ENCODE measurements at places on chromosomes 16 and 17. TPM values are rescaled to one million over a fixed set of nuclear protein-coding genes. Genes with fewer than 3 reads are reported as not detected.

DNA sequence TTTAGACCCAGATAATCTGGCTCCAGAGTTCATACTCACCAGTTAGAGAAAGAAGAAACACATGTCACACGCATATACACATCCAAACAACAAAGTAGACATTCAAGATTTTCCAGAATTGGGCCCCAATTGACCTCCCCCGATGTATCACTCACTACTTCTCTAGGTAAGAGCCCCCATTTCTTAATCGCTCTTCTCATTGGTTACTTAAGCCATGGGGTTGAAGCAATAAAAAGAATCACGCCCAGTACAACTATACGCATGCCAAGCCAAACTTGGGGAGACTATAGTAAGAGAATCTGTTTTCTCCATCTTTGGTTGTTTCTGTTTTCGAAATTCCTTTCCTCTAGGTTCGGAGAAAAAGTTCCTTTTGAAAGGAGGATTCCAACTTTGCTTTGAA is 565 bp downstream of the DDX52 start:
- H3K36me3 ChIP-seq: no peaks in the 10 kb centered on the region
- H3K4me1 ChIP-seq: peaks cover 10% of the 10 kb centered on the region
- H3K4me3 ChIP-seq: peak overlapping the region; percentile 89
- no peaks in the 10 kb centered on the region for H3K27me3 ChIP-seq

DNA sequence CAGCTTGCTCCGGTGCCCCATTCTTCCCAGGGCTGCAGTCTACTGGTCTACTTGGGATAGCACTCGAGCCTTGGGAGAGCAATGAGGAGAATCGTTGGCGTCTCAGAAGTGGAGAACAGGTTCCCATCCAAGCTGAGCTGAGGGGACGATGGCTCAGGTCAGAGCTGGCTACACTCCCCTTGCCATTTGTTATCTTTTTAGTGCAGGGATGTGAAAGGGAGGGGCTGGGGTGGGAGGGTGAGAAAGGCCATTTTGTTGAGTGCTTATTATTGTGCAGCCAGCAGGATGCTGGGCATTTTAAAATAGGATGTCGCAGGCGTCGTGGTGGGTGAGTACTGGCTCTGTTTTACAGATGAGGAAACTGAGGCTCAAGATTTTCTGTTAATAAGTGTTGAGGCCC is 410.8 kb downstream of the SNX29 start:
- H3K36me3 ChIP-seq: no peaks in the 10 kb centered on the region
- H3K4me3 ChIP-seq: no peak overlapping the region
- H3K4me1 ChIP-seq: no peaks in the 10 kb centered on the region
- DNase-seq: no peak
- H3K27ac ChIP-seq: no peak overlapping the region
- no peaks in the 10 kb centered on the region for H3K27me3 ChIP-seq

DNA sequence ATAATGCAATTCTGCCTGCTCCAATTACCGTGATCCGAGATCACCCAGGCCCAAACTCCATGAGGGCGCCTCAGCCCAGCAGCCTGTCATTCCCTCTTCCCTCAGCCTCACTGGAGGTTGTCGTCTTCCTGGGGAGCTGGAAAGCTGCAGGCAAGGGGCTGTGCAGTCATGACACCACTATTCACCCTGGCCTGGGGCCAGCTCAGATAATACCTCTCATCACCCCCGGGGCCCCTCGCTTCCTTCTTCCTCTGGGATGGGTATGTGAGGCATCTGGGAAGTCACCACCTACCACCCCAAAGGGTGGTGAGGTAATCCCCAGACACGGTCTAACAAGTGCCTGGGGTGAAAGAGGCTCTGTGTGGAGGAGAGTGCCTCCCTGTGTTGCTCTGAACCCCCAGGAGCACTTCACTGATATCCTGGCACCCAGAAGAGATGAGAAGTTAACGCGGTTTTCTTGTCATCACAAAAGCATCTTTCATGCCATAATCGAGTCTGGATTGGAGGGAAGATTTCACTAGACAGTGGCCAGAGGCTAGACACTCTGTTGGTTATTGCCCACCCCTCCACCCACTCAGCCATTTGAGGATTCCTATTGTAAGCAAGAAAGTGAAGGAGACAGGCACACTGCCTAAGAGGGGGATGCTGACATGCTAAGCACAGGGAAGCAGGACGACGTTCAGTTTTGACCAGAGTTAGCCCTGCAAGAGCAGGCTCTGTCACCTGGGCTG is 18.4 kb downstream of the CFAP20 start:
- H3K27me3 ChIP-seq: no peaks in the 10 kb centered on the region
- no peak for DNase-seq
- no peak overlapping the region for H3K4me3 ChIP-seq
- H3K4me1 ChIP-seq: peaks cover under 1% of the 10 kb centered on the region

- no peak for DNase-seq
- H3K27ac ChIP-seq: no peak overlapping the region
- no peaks in the 10 kb centered on the region for H3K4me1 ChIP-seq
- H3K27me3 ChIP-seq: peaks cover 97% of the 10 kb centered on the region
Measured at GRCh38 chr16:12900599-12901203, 697 bp upstream of the SHISA9 start.

- H3K27me3 ChIP-seq: peaks cover 18% of the 10 kb centered on the region
- DNase-seq: no peak
- H3K4me1 ChIP-seq: no peaks in the 10 kb centered on the region
- no peaks in the 10 kb centered on the region for H3K36me3 ChIP-seq
Measured at GRCh38 chr17:77693301-77693700, 265.2 kb upstream of the TNRC6C start.

- no peak overlapping the region for H3K27ac ChIP-seq
- H3K4me3 ChIP-seq: no peak overlapping the region
- no peak for DNase-seq
Measured at GRCh38 chr17:8997994-8998628, 23.2 kb upstream of the NTN1 start.

DNA sequence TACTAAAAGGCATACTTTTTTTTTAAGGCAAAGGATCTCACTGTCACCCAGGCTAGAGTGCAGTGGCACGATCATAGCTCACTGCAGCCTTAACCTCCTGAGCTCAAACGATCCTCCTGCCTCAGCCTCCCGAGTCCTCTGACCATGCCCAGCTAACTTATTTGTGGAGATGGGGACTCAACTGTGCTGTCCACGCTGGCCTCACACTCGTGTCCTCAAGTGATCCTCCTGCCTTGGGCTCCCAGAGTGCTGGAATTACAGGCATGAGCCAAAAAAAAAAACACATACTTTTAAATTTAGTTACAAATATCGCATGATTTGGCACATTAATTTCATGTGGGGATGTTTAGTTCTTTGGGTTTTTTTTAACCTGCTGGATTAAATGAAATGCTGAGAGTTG is 207.7 kb upstream of the CHMP6 start:
- no peak overlapping the region for H3K4me3 ChIP-seq
- peaks cover 2% of the 10 kb centered on the region for H3K36me3 ChIP-seq
- peaks cover 51% of the 10 kb centered on the region for H3K4me1 ChIP-seq
- H3K27ac ChIP-seq: no peak overlapping the region
- no peak for DNase-seq
- no peaks in the 10 kb centered on the region for H3K27me3 ChIP-seq

DNA sequence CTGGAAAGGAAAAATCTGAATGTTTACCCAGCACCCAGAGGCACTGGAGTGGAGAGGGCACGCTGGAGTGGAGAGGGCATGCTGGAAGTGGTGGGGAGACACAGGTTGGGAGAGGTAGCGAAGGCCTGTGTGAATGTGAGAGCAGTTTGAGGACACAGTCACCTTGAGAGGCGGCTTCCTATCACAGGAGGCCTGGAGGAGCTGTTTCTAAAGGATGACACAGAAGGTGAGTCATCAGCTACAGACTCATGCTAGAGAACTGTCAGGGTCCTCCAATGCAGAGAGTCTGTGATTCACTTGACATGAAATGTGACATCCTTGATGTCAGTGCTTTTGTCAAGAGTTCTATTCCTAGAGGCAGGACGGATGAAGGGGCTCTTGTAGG is 13.8 kb downstream of the CTRL start:
- no peaks in the 10 kb centered on the region for H3K27me3 ChIP-seq
- no peaks in the 10 kb centered on the region for H3K36me3 ChIP-seq
- peak overlapping the region; percentile 2 for H3K27ac ChIP-seq
- H3K4me3 ChIP-seq: no peak overlapping the region
- DNase-seq: no peak
- peaks cover 20% of the 10 kb centered on the region for H3K4me1 ChIP-seq

- no peaks in the 10 kb centered on the region for H3K36me3 ChIP-seq
- peak overlapping the region; percentile 60 for H3K27ac ChIP-seq
- DNase-seq: no peak
- H3K4me1 ChIP-seq: peaks cover 71% of the 10 kb centered on the region
- no peaks in the 10 kb centered on the region for H3K27me3 ChIP-seq
Measured at GRCh38 chr16:89422905-89423630, 67.3 kb downstream of the ANKRD11 start.

- peaks cover 43% of the 10 kb centered on the region for H3K27me3 ChIP-seq
- H3K27ac ChIP-seq: no peak overlapping the region
- peaks cover 7% of the 10 kb centered on the region for H3K4me1 ChIP-seq
- H3K36me3 ChIP-seq: no peaks in the 10 kb centered on the region
- DNase-seq: peak; percentile 68
Measured at GRCh38 chr16:87604634-87605111, 2.4 kb downstream of the JPH3 start.

DNA sequence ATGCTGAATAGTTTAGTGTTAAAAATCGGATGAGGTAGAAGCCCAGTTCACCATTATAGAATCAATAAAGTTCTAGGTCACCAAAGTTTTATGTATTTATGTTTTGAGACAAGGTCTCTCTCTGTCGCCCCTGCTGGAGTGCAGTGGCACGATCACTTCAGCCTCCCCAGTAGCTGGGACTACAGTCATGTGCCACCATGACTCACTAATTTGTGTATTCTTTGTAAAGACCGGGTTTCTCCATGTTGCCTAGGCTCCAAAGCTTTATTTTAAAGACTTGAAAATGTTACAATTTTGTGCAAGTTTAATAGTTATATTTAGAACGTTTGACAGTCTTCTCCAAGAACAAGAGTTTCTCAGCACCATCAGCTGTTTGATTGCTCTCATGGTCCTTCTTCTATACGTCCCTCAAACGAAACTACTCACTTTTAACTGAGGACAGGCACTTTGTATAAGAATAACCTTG is 32.1 kb downstream of the NDE1 start:
- H3K27me3 ChIP-seq: no peaks in the 10 kb centered on the region
- H3K4me3 ChIP-seq: no peak overlapping the region
- no peak for DNase-seq
- no peaks in the 10 kb centered on the region for H3K4me1 ChIP-seq
- H3K36me3 ChIP-seq: peaks cover 72% of the 10 kb centered on the region

DNA sequence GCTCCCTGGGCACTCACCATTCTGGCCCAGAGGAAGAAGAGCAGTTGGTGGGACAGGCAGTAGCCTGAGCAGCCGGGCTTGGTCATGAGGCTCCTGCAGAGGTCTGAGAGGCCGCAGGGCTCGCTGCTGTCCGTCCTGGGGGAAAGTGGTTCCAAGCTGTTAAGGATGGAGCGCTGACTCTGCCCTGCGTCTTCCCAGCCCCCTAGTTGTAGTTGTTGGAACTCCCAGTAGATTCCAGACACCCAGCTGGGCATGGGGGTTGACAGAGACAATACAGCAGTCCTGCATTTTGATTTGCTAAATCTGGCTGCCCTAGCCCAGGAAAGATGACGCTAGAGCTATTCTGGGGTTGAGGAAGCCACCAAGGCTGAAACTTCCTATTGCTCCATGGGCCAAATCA is 7.3 kb downstream of the C16orf89 start:
- DNase-seq: no peak
- H3K4me1 ChIP-seq: no peaks in the 10 kb centered on the region
- H3K27ac ChIP-seq: no peak overlapping the region
- peaks cover 4% of the 10 kb centered on the region for H3K36me3 ChIP-seq

GRCh38 chr16:68093816-68094613 is 8.8 kb downstream of the NFATC3 start:
- H3K4me3 ChIP-seq: no peak overlapping the region
- H3K27me3 ChIP-seq: no peaks in the 10 kb centered on the region
- peaks cover 5% of the 10 kb centered on the region for H3K36me3 ChIP-seq
- no peak overlapping the region for H3K27ac ChIP-seq
- H3K4me1 ChIP-seq: peaks cover 66% of the 10 kb centered on the region

DNA sequence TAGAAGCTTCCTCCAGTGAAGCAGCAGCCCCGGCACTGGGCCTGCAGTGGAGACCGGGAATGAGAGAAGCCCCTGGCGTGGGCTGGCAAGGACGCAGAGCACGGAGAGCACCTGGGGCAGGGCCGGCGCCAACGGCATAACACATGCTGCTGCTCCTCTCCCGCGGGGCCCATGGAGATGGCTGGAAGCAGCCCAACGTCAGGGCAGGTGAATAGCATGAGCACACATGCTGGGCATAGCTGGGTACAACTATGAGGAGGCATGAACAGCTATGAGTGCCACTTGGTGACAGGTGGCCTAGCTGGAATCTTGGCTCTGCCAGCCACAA is 46.4 kb downstream of the IRF8 start:
- no peaks in the 10 kb centered on the region for H3K27me3 ChIP-seq
- H3K4me1 ChIP-seq: no peaks in the 10 kb centered on the region
- no peaks in the 10 kb centered on the region for H3K36me3 ChIP-seq

DNA sequence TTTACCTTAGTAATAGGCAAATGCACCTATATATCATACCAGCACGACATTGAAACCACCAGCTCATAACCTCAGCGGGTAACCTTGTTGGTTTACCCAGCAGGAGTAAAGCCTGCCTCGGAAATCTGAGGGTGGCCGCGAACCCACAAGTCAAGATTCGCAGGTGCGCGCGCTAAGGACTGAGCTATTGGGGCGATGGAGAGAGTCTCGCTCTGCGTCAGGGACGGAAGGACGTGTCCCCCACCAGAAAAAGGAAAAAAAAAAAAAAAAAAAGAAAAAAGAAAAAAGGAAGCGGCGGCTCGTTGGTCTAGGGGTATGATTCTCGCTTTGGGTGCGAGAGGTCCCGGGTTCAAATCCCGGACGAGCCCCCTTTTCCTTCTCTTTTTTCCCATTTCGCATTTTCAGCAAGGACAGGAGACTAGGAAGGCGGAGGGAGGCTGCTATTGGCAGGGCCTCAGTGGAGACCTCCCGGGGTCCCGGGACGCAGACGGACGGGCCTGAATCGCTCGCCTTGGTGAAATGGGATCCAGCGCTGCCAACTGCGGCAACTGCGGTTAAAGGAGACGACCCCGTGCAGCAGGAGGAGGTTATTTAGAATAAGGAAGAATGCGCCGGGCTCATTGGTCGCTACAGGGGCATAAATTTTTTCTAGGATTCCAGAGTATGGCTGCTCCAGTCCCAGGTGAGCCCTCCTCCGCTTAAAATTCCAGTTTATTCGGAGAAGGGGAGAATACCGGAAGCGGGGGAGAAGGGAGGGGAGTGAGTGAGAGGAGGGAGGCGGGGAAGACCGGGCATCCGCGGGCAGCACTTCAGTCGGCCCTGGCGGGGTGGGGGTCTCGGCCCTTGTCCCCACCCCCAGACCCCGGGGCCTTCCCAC is at the start of gene OR1F1:
OR1F1 (plus strand) TSS at position 407 of the 877 bp plus-strand sequence.
- no peaks in the 10 kb centered on the region for H3K36me3 ChIP-seq
- H3K27ac ChIP-seq: no peak within 1 kb of the TSS
- H3K4me1 ChIP-seq: peaks cover 27% of the 10 kb centered on the region

- H3K4me1 ChIP-seq: no peaks in the 10 kb centered on the region
- no peaks in the 10 kb centered on the region for H3K27me3 ChIP-seq
- DNase-seq: no peak
- H3K27ac ChIP-seq: no peak overlapping the region
- no peak overlapping the region for H3K4me3 ChIP-seq
Measured at GRCh38 chr16:21990381-21990944, 10.5 kb downstream of the PDZD9 start.

GRCh38 chr17:39195568-39196160 is 1.8 kb downstream of the CACNB1 start:
- no peak for DNase-seq
- peaks cover 54% of the 10 kb centered on the region for H3K4me1 ChIP-seq
- H3K27ac ChIP-seq: peak overlapping the region; percentile 43
- H3K36me3 ChIP-seq: no peaks in the 10 kb centered on the region
- H3K4me3 ChIP-seq: no peak overlapping the region
- peaks cover 23% of the 10 kb centered on the region for H3K27me3 ChIP-seq

- no peak overlapping the region for H3K27ac ChIP-seq
- no peaks in the 10 kb centered on the region for H3K27me3 ChIP-seq
- no peak for DNase-seq
- peaks cover 13% of the 10 kb centered on the region for H3K4me1 ChIP-seq
- H3K4me3 ChIP-seq: no peak overlapping the region
Measured at GRCh38 chr17:66578781-66579489, 256.0 kb upstream of the CACNG5 start.

SDR42E2 gene
- total RNA-seq: 0.10 TPM

Measured in left lung (tissue), 14 donors.